Stimulated activated CD8-positive, alpha-beta memory T cell treated with anti-CD3 and anti-CD28 coated beads, Interleukin-4, amount 100 ng/mL, for 4 hours (primary cell): ENCODE measurements at places on chromosomes 3 and 15.

- DNase-seq, result no peak
Measured at GRCh38 chr15:88738796-88739195, 64.4 kb upstream of the ACAN start.

DNA sequence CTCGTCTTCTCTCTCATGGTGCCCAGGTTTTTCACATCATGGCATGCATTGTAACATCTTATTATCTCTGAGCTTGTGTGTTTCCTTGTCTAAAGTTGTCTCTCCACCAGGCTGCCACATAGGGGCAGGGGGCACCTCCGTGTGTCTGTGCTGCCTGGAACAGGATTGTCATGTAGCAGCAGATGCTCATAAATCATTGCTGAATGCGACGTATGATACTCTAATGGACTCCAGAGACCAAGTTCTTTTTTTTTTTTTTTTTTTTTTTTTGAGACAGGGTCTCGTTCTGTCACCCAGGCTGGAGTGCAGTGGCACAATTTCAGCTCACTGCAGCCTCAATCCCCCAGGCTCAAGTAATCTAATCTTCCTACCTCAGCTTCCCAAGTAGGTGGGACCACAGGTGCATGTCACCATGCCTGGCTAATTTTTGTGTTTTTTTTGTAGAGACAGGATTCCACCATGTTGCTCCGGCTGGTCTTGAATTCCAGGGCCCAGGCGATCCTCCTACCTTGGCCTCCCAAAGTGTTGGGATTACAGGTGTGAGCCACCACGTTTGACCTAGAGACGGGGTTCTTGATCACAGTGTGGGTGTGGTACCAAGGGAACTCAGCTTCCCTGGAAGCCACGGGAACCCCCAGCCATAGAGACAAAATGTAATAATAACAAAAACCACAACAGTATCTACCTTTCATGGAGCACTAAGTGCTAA lies 4.7 kb upstream of the DNASE1L3 start:
- DNase-seq, result no peak

GRCh38 chr15:60651734-60652141 lies 172.8 kb upstream of the ICE2 start:
- DNase-seq, result no peak

DNA sequence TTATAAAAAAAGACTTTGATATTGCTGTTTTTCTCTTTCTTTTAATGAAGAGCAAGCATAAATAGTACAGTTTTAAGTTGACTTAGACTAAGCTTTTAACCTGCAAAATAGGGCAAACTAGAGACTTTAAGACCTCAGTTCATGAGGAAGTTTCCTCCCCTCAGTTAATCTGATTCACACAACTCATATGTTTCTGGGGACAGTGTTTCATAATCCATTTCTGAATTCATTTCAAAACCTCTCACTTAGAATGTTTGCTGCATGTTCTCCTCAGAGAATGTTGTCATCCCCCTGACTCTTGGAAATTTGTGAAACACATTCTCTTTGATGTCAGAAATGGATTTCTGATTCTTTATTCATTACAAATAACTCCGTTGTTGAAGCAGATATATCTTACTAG lies 79.3 kb upstream of the SKOR1 start:
- DNase-seq, result no peak
